ENCODE measurements at places on chromosomes 7 and 10.
A peak's percentile ranks its signal among the peaks of the same experiment; 100 is the strongest.

DNA sequence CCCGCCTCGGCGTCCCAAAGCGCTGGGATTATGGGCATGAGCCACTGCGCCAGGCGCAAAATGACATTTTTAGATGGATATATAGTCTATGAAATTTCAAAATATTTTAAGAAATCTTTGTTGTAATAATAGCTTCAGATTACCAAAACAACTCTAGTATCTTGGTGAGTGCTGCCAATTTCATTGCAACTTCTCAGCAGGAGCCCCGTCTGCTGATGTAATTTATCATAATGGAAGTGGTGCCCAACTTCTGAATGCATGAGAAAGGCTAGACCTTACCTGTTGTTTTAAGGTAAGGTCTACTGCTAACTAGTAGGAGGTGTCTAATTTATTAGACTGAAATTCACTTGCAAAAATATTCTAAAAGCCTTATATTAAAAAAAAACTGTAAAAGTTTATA, 20.0 kb downstream of the PDSS1 start:
- no peak overlapping the region for H3K27ac ChIP-seq
- peaks cover 17% of the 10 kb centered on the region for H3K36me3 ChIP-seq
- no peak overlapping the region for H3K4me3 ChIP-seq
- no peaks in the 10 kb centered on the region for H3K27me3 ChIP-seq
- DNase-seq, result no peak
- peaks cover 3% of the 10 kb centered on the region for H3K4me1 ChIP-seq

- H3K27me3 ChIP-seq, result no peaks in the 10 kb centered on the region
- peaks cover 23% of the 10 kb centered on the region for H3K36me3 ChIP-seq
- peak overlapping the region; percentile 35 for H3K4me3 ChIP-seq
- peak overlapping the region; percentile 98 for H3K27ac ChIP-seq
- no peak for DNase-seq
Observed at GRCh38 chr7:111027396-111027795, 63.5 kb upstream of the LRRN3 start.

DNA sequence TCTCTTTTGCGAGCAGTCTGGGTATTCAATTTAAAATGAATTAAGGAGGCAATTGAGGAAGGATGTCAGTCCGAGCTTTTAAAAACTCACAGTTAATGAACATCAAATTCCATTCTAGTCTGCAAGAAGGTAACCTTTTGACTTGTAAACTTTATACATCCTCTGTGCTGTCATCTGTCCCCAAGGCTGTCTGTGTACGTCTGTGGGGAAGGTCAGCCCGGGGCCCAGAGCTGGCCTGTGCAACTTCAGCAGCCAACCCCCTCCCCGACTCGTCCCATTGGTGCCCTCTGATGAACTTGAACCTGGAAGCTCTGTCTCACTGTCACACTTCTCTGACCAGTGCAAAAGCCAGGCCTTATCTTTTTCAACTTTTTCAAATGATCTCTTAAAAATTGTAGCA, 80.3 kb downstream of the CCDC3 start:
- H3K4me1 ChIP-seq, result no peaks in the 10 kb centered on the region
- no peak for DNase-seq
- no peaks in the 10 kb centered on the region for H3K27me3 ChIP-seq
- H3K36me3 ChIP-seq, result no peaks in the 10 kb centered on the region
- no peak overlapping the region for H3K4me3 ChIP-seq
- H3K27ac ChIP-seq, result no peak overlapping the region

- peaks cover 22% of the 10 kb centered on the region for H3K27me3 ChIP-seq
- H3K27ac ChIP-seq, result no peak overlapping the region
- no peak for DNase-seq
- no peaks in the 10 kb centered on the region for H3K4me1 ChIP-seq
- no peak overlapping the region for H3K4me3 ChIP-seq
- no peaks in the 10 kb centered on the region for H3K36me3 ChIP-seq
Observed at GRCh38 chr7:24323961-24324480, 40.0 kb downstream of the NPY start.

DNA sequence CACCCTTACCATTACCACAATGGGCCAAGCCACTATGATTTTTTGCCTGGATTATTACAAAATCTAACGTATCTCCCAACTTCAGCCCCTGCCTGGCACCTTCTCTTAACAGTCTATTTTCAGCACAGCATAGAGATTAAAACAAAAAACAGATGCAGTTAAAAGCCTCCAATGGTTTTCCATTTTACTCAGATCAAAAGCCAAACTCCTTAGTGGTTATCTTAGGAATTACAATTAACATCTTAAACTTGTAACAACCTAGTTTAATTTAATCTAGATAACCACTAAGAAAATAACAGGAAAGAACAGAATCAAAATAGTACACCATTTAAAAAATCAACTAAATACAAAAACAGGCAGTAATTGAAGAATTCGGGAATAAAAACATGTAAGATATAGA, 43.5 kb downstream of the DNAJC1 start:
- H3K27ac ChIP-seq, result no peak overlapping the region
- H3K27me3 ChIP-seq, result no peaks in the 10 kb centered on the region
- H3K4me3 ChIP-seq, result no peak overlapping the region
- no peak for DNase-seq
- peaks cover 3% of the 10 kb centered on the region for H3K36me3 ChIP-seq

DNA sequence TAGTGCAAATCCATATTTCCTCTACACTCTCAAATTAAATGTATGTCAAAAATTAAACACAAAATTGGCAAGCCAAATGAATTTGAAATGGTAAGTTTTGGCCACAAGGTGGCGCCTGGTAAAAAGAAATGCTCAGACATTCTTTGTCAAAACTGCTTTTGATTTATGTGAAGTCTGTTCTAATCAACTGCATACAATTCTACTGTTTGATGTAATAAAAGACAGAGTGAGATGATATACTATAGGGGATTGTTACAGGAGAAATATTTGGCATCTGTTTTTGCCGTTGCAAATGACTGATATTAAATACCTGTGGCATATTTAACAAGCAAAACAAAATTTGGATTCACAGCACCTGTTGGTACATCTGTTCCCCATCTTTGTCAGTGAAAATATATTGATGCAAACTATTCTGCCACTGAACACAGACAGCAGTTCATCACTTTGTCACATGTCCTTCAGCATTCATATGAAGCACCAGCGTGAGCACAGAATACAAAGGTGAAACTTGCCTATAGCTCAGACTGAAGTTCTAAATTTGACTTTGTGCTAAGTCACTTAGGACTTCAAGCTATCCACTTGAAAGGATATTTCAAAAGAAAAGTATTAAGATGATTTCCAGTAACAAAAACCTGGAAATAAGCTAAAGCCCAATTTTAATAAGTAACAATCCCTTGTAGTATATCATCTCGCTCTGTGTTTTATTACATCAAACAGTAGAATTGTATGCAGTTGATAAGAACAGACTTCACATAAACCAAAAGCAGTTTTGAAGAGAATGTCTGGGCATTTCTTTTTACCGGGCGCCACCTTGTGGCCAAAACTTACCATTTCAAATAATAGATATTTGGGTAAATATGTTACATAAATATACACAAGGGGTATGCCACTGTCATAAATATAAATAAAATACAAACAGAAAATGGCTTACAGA, 10.2 kb upstream of the CH25H start:
- no peaks in the 10 kb centered on the region for H3K27me3 ChIP-seq
- peaks cover 6% of the 10 kb centered on the region for H3K36me3 ChIP-seq
- H3K27ac ChIP-seq, result no peak overlapping the region
- peaks cover 9% of the 10 kb centered on the region for H3K4me1 ChIP-seq
- no peak overlapping the region for H3K4me3 ChIP-seq
- DNase-seq, result peak; percentile 41

- no peaks in the 10 kb centered on the region for H3K36me3 ChIP-seq
- no peak overlapping the region for H3K4me3 ChIP-seq
- no peak overlapping the region for H3K27ac ChIP-seq
- no peaks in the 10 kb centered on the region for H3K4me1 ChIP-seq
Observed at GRCh38 chr10:8174762-8175161, 120.3 kb downstream of the GATA3 start.

DNA sequence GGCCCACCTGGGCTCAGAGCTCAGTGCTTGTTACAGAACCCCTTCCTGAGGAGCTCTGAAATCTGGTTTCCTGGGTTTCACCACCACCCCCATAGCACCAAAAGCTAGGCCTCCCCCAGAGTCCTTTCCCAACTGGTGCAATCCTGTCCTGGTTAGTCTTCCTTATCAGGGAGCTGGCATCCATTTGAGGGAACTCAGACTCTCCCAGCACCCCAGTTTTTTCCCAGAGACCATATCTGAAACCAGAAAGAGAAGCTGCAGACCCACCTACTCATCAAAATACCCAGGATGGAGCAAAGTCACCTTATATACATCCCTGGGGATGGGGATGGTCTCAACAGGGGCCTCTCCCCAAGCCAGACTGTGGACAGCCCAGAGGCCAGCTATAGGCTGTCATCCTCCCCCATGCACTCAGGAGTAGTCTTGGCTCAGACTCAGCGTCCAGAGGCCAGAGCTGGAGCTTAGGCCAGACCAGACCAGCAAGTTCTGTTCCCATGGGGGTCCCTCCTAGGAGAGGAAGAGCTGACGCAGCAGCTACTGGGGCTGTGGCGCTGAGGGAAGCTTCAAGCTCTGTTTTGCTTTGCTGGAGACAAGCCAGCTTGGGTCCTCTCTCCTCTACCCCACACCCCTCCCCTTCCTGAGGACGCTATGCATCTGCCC, 3.0 kb downstream of the TBATA start:
- peaks cover 15% of the 10 kb centered on the region for H3K4me1 ChIP-seq
- no peak for DNase-seq
- H3K27ac ChIP-seq, result no peak overlapping the region
- H3K27me3 ChIP-seq, result no peaks in the 10 kb centered on the region
- H3K36me3 ChIP-seq, result no peaks in the 10 kb centered on the region

GRCh38 chr7:134613623-134614347, 32.9 kb upstream of the BPGM start:
- H3K36me3 ChIP-seq, result peaks cover 2% of the 10 kb centered on the region
- peak; percentile 29 for DNase-seq
- peaks cover 37% of the 10 kb centered on the region for H3K27me3 ChIP-seq
- peaks cover 15% of the 10 kb centered on the region for H3K4me1 ChIP-seq

GRCh38 chr7:152480664-152481063, 44.9 kb upstream of the KMT2C start:
- H3K36me3 ChIP-seq, result no peaks in the 10 kb centered on the region
- H3K4me3 ChIP-seq, result no peak overlapping the region
- no peaks in the 10 kb centered on the region for H3K27me3 ChIP-seq
- no peaks in the 10 kb centered on the region for H3K4me1 ChIP-seq
- H3K27ac ChIP-seq, result no peak overlapping the region
- no peak for DNase-seq

DNA sequence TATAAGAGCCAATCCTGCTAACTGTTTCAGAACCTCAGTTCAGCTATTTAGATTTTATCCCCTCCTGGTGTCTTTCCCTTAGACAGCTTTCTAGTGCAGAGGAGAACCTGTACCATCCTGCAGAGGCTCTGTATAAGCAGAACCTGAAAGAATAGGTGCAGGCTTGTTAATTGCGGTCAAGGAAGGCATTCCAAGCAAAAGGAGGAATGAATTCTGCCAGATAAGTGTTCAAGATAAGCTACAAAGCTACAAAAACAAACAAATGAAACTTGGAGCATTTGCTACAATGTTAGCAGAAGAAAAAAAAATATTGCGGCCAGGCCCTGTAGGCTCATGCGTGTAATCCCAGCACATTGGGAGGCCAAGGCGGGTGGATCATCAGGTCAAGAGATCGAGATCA, 32.6 kb upstream of the AGMO start:
- no peaks in the 10 kb centered on the region for H3K4me1 ChIP-seq
- no peak overlapping the region for H3K4me3 ChIP-seq
- H3K27me3 ChIP-seq, result no peaks in the 10 kb centered on the region
- no peaks in the 10 kb centered on the region for H3K36me3 ChIP-seq
- H3K27ac ChIP-seq, result no peak overlapping the region

DNA sequence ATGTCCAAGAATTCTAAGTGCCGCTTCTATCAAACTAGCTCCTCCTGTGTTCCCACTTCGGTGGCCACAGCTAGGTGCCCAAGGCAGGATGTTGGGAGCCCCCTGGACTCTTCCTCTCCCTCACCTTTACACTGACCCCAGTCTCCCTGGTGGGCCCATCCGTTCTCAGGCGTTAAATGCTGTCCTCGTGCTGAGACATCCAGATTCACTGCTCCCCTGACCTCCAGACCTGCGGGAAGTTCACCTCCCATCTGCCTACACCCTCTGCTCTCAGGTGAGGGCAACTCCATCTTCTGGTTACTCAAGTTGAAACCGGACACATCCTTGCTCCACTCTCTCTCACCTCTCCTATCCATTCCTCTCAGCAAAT, 114.3 kb downstream of the ARHGAP22 start:
- H3K27ac ChIP-seq, result no peak overlapping the region
- H3K27me3 ChIP-seq, result peaks cover 18% of the 10 kb centered on the region
- H3K4me1 ChIP-seq, result peaks cover 15% of the 10 kb centered on the region
- DNase-seq, result no peak

- H3K27me3 ChIP-seq, result no peaks in the 10 kb centered on the region
- no peak for DNase-seq
- H3K27ac ChIP-seq, result no peak overlapping the region
- no peaks in the 10 kb centered on the region for H3K36me3 ChIP-seq
- H3K4me3 ChIP-seq, result no peak overlapping the region
Observed at GRCh38 chr10:116073001-116073400, 200.0 kb downstream of the GFRA1 start.

GRCh38 chr10:78395162-78395561, 361.5 kb downstream of the RPS24 start:
- DNase-seq, result no peak
- H3K27ac ChIP-seq, result no peak overlapping the region
- H3K4me1 ChIP-seq, result no peaks in the 10 kb centered on the region
- H3K4me3 ChIP-seq, result no peak overlapping the region
- no peaks in the 10 kb centered on the region for H3K27me3 ChIP-seq

GRCh38 chr7:12805518-12805928, 118.1 kb downstream of the ARL4A start:
- peaks cover 12% of the 10 kb centered on the region for H3K27me3 ChIP-seq
- H3K4me1 ChIP-seq, result peaks cover 3% of the 10 kb centered on the region
- no peak overlapping the region for H3K4me3 ChIP-seq
- H3K36me3 ChIP-seq, result no peaks in the 10 kb centered on the region
- no peak overlapping the region for H3K27ac ChIP-seq

DNA sequence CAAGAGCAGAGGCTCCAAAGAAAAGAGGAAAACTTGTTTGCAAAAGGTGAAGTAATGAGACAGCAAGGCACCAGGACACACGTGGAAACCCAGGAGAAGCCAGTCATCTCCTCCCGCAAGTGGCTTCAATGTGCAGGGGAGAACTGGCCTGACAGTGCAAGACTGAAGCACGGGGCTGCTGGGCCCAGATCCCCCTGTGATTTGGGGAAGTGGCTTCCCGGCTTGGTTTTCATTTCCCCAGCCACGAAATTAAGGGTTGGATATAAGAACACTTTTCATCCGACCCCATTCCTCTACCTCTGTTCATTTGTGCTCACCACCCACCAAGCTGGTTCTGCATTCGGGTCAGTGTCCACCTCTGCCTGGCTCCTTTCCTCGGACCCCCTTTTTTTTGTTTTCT, 306.4 kb downstream of the FGFR2 start:
- H3K4me3 ChIP-seq, result no peak overlapping the region
- peaks cover 11% of the 10 kb centered on the region for H3K27me3 ChIP-seq
- no peaks in the 10 kb centered on the region for H3K36me3 ChIP-seq
- H3K27ac ChIP-seq, result no peak overlapping the region
- no peaks in the 10 kb centered on the region for H3K4me1 ChIP-seq

DNA sequence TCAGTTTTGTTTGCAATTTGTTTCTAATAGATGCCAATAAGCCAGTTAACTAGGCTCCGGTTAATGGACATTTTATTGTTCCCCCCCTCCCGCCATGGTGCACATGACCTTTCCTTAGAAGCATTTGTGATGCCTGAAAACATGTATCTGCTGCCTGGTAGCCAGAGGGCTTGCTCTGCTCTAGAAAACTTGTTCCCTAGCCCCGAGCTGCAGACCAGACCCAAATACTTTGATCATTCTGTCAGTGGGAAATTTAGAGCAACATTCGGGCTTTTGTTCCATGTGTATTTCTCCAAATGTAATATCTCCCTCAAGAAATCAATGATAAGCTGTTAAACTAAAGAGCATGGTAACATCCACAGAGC, 104.7 kb downstream of the EVX1 start:
- peaks cover 26% of the 10 kb centered on the region for H3K27me3 ChIP-seq
- no peaks in the 10 kb centered on the region for H3K36me3 ChIP-seq
- no peak for DNase-seq
- no peaks in the 10 kb centered on the region for H3K4me1 ChIP-seq
- H3K27ac ChIP-seq, result no peak overlapping the region
